Effector memory CD4-positive, alpha-beta T cell (primary cell): ENCODE measurements at places on chromosomes 4 and X.

- DNase-seq, result no peak
Observed at GRCh38 chr4:84498935-84499623, at the start of gene NKX6-1. Gene NKX6-1 (minus strand): TSS chr4:84499292. CDS start chr4:84498228, 1,064 bp downstream.

DNA sequence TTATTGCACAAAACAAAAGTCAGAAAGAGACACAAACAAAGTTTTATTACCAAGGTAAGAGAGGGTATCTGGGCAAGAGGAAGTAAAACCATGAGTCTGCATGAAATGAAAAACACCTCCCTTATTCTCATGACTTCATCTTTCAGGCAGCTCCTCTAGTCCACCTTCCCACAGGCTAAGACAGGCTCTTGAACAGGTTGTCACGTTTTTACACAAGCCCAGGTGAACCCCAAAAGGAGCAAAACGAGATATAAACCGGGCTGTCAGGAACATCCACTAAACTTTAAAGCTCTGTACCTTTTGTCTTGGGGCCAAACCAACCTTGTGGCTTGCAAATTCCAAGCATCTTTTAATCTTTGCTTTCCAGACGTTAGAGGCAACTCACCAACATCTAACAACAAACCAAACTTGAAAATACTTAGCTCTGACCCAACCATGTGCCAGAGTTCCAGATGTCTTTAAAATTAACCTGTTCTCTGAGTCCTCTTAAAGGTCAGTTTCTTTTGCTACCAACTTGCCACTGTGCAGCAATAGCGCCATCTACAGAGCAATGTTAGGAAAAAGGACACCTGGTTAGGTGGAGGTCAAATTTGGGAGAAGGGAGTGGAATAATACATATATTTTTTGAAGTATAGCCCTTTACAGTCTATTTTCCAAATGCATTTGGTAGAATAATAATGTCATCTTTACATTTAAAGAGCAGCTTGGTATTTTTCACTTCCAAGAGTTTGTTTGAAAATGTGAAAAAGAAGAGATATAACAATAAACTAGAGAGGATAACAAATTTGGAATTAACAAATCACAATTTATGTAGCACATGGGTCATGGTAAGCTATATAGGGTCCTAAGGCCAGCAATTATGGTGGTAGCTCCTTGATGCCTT is 73.1 kb downstream of the QRFPR start:
- peak; percentile 21 for DNase-seq

- no peak for DNase-seq
Observed at GRCh38 chr4:136725286-136726081, 806.8 kb downstream of the PCDH18 start.

GRCh38 chr4:140291259-140291658 is 82.2 kb upstream of the SCOC start:
- no peak for DNase-seq

- DNase-seq, result no peak
Observed at GRCh38 chr4:2881431-2881830, 37.8 kb downstream of the ADD1 start.

- no peak for DNase-seq
Observed at GRCh38 chr4:182694551-182694950, 222.6 kb downstream of the DCTD start.

- DNase-seq, result no peak
Observed at GRCh38 chr4:76308548-76308947, 2.0 kb downstream of the STBD1 start.

DNA sequence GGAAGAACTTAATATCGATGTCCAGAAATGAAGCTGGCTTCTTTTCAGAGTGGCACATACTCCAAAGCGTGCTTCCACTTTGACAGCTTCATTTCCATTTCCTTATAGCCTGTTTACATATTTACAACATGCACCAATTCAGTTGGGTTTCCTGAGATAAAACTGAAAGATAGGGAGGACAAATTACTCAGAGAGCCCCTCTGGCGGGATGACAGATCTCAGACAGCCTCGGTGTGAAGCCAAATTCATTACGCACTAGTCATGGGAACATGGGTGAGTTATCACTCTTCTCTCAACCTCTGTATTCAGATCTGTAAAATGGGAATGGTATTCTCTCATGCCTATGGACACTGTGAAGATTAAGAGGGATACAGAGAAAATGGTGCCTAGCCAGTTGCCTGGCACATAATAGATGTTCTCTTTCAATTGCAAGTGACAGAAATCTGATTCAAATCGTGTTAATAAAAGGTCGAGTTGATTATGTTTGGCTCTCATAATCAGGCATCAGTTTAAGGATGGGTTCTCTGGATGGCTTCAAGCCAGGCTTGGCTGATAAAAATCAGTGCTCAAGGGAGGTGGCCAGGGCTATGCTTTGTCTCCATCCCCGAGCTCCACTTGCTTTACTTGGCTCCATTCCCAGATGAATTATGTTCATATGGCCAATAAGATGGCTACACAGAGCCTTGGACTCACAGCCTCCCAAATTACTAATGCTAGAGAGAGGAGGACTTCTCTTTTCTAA is 132.2 kb upstream of the C1QTNF7 start:
- no peak for DNase-seq

GRCh38 chrX:84046403-84046984 is 141.5 kb downstream of the RPS6KA6 start:
- no peak for DNase-seq

- DNase-seq, result no peak
Observed at GRCh38 chr4:73894001-73894400, 24.8 kb downstream of the CXCL1 start.

DNA sequence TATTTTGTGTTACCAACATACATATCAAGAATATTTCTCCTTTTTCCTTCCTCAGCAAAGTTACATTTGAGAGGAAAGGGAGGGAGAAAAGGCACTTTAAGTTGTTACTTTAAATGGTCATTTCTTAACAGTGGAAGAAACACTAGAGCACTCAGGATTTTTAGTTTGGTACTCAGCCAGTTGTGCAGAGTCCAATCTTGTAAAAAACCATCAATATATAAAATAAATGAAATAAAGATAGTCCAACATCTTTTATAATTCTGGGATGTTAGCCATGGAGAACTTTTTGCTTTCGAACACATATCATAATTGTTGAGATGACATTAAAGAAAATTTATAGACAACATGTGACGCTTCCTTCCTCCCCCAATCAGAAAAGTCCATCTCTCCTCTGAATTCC is 253.8 kb downstream of the QDPR start:
- no peak for DNase-seq

GRCh38 chrX:45619290-45619689 is 418.6 kb upstream of the DIPK2B start:
- no peak for DNase-seq

DNA sequence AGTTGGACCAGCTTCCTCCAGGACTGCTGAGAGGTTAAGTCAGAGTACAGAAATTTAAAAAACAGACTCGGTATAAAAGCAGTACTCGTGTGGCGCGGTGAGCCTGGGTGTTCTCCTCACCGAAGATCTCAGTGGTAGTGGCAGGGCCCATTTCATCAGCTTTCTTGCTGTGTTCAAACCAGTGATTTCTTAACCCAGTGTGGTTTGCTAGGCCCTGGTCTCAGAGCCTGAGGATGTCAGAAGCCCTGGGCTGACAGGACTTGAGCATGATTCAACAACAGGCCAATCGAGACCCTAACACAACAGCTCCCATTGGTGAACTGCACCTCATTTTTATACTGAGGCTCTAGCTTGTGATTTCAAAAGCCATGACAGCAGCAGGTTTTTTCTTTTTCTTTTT is 23.2 kb downstream of the PRIMPOL start:
- DNase-seq, result no peak

GRCh38 chrX:127606590-127606989 is 445.6 kb downstream of the ACTRT1 start:
- no peak for DNase-seq

DNA sequence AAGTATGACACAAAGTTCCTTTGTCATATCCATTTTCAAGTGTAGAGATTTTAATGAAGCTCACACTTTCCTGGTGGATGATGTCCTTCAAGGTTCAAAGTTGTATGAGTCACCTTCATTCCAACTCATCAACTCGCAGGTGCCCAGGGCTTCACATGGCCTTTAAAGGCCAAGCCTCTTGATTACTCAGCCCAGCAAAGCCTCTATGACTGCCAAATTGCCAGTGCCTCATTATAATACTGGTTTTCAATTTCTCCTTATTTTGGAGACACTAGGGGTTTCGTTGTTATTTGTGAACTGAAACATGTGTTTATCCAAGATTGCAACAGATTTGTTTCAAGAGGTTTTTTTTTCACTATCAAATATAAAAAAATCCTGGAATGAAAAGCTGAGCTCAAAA is 45.9 kb upstream of the PPP3CA start:
- no peak for DNase-seq

DNA sequence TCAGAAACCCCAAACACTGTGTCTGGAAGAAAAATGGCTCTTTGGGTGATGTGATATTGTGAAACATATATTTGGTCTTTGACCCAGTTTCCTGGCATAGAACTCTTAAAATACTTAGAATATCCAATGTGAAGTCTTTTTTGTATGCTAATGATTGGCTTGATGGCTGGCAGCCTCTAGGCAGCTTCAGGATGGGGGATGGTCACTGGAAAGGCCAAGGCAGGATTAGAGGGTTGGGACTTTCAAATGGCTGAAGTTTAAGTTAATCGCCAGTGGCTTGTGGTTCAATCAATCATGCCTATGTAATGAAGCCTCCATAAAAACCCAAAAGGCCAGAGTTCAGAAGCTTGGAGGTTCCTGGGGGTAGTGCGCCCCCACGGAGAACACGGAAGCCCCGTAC is 33.5 kb upstream of the ESX1 start:
- no peak for DNase-seq

DNA sequence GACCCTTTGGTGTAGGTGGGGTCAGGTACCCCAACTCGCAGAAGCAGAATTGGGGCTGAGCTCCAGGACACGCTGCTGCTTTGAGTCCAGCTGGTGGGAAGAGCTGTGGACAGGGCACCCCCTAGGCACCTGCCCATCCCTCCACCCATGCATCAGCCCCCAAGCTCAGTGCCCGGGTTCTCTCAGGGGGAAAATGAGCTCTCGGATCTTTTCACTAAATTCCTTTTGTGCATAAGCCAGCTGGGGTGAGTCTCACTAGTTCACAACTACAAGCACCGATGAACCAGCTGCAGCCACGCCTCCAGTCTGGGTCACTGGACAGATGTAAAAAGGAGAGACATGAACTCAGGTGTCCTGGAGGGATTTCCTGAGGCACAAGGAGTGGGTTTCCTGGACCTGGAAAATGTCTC is 286.8 kb downstream of the CRLF2 start:
- no peak for DNase-seq

DNA sequence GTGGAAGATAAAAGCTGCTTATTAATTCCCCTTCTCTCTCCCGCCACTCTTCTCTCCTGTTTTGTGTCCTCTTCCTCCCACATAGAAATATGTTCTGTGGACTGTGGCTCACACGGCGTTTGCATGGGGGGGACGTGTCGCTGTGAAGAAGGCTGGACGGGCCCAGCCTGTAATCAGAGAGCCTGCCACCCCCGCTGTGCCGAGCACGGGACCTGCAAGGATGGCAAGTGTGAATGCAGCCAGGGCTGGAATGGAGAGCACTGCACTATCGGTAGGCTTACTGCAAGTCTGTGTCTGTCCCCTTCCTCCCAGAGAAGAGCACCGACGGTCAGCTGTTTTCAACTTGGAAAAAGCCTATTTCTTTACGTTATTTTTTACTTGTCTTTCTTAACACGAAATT is 229.1 kb downstream of the DCTD start:
- no peak for DNase-seq

DNA sequence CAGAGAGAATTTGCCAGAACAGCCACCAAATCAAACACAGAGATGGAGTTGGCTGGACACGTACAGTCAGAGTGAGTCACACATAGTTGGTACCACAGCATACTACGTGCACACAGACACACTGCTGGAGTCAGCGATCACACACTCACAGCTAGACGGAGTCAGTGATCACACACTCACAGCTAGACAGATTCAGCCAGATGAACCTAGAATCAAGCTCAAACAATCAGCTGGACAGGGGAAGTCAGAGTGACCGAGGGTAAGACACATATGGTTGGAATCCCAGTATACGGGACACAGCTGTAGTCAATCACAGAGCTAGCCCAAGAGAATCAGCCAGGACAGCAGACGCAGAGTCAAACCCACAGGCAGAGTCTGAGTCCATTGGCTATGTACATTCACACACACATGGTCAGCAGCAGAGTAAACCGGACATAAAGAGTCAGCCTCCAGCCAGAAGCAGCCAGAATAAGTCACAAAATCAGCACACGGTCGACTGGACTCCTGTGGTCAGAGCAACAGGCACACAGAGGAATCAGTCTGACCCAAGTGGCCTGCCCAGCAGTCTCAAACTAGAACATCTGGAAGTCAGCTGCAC is 4.6 kb downstream of the SLC38A5 start:
- no peak for DNase-seq

GRCh38 chr4:163165217-163166017 is 1.3 kb downstream of the NAF1 start:
- no peak for DNase-seq

DNA sequence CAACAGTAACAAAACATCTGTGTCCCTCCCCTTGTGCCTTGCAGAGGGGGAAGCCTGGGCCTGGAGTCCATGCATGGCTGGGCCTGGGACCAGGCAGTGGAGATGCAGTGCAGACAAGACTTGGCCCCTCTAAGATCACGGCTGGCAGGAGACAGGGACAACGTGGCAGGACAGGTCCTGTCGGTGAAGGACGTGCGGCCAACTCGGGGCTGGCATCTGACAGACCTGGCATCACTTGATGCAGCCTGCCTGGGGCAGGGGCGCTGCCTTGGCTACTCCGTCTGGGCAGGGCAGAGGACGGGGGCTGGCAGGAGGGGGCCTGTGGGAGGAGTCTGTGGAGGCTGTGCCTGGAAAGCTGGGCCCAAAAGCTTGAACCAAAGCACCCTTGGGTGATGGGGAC is 112.1 kb downstream of the CPZ start:
- no peak for DNase-seq

DNA sequence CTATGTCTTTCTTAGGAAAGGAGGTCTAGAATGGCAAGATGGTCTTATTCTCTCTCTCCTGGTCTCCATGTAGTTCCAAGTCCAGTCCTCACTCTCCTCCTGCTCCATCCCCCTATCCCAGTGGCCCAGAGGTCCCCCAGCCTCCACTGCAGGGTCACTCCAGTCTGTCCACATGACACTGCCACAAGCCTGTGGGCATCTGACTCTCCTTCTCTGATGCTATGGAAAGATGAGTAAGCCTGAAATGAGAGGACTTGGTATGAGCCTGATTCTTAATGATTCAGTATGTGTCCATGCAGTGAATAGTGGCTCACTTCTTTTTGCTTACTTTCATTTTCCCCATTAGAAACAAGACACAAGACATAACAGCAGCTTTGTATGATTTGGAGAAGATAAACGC is 516.8 kb upstream of the ADGRL3 start:
- DNase-seq, result no peak
